ENCODE measurements at places on chromosomes 12 and 14.
A peak's percentile ranks its signal among the peaks of the same experiment; 100 is the strongest.

DNA sequence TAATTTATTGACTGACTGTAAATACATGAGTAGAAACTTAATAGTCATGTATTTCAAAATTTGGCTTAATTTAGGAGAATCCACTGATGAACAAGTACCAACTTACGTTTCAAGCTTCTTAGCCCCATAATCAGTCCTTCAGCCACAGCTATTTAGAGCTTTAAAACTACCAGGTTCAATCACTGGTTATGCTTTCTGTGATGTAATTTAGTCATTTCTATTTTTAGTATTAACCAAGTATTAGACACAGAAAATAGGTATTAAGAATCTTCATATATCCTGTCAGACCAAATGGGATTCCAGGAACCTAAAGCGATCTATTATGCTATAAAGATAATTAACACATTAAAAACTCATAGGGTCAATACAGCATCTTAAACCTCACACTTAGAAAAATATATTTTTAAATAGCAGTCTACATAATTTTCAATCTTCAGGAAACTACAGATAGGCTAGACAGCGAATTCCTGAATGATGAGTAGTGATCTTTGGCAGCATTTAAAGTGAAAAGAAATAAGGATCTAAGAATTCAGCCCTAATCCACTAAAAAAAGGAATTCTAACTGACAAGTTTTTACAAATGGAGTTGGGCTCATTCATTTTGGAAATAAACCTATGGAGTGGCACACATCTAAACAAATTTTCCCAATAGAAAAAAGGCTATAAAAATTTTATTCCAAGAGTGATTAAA is 51.5 kb downstream of the ZC3H14 start:
- DNase-seq = peak; percentile 28

DNA sequence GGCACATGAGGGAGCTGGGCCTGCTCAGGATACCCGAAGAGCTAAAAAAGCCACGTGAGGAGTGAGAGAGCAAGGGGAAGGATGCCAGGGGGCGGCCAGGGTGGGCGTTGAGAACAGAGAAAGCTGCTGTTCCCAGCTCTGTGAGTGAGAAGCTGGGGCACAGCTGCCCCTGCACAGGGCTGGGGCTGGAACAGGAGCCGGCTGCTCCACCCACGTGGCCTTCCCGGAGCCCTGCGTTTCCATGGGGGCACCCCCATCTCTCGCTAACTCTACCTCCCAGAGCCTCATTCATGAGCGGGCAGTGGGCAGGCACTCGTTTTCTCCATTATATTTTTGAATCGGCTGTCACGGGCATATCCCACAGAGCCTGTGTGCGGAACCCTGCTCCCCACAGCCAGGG is 42.7 kb downstream of the RFLNA start:
- DNase-seq = no peak

- no peak for DNase-seq
These were observed 11.3 kb upstream of the SMCO3 start for GRCh38 chr12:14825256-14825655.

- peak; percentile 94 for DNase-seq
These were observed 12.0 kb upstream of the TRPV4 start for GRCh38 chr12:109844983-109845823.

DNA sequence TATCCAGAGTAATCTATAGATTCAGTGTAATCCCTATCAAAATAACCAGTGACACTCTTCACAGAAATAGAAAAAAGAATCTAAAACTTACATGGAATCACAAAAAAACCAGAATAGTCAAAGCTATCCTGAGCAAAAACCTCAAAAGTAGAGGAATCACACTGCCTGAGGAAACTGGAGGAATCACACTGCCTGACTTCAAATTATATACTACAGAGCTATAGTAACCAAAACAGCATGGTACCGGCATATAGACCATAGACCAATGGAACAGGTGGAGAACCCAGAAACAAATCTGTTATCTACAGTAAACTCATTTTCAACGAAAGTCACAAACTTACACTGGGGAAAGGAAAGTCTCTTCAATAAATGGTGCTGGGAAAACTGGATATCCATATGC is 244.0 kb downstream of the FUT8 start:
- no peak for DNase-seq

GRCh38 chr12:66025477-66025876 is 105.1 kb downstream of the LLPH start:
- DNase-seq = no peak

GRCh38 chr12:28937196-28937595 is 211.9 kb upstream of the FAR2 start:
- DNase-seq = no peak

DNA sequence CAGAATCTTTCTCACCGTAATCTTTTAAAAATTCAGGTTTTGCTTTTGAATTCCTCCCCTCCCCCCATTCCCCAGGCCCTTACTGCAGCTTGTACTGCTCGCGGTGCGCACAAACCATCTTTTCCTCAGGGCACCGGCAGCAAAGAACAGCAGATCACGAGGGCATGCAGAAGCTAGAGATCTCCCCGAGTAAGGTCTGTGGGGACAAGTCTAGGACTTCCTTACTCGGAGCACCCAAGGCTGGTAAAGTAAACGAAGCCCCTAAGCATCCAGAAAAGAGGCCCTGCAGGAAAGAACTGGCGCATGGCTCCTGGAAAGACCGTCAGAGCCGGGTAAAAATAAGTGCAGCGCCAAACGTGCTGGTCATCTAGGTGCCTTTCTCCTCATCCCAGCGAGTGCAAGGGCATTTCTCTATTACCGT is 727 bp downstream of the LDHB start:
- no peak for DNase-seq

DNA sequence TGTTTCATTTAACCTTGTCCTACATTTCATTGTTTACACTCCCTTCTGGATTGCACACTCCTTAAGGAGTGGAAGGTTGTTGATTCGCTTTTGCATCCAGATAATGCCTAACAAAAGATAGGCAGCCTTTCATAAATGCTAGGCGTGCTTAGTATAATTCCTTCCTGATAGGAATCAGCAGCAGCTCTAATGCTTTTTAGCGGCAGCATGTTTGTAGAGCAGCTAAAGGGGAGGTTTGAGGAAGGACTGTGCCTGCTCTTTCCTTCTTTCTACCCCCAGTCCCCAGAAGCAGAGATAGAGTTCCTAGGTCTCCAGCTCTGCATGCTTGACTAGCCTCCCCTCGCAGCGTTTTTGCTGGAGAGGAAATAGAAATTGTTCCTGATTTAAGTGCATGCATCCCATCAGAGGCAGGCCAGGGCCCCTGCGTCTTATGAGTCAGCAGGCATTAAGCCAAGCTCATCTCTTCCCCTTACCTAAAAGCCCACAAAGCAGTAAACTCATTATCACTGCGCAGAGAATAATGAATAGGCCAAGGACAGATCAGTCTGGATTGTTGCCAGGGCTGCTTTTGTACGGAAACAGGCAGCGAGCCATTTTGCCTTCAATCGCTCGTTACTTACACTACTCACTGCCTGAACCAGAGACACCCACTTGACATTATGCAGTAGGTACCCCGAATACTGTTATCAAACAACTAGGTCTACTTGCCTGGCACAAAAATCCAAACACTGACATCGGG is 14.0 kb upstream of the TBPL2 start:
- no peak for DNase-seq

DNA sequence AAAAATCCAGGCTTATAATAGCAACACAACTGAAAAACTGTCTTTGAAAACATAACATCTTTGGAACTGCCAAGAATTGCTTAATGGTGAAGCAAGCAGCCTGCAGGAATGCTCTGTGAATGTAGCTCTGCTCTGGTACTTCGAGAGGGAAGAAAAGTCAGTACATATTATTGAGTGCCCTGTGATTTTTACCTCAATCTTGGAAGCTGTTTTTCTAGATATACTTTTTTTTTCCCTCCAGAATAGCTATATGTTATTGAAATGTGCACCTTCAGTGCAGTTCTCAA is 508.1 kb downstream of the PCNX1 start:
- no peak for DNase-seq

- no peak for DNase-seq
These were observed 108.2 kb downstream of the TSPAN9 start for GRCh38 chr12:3185260-3185870.

- no peak for DNase-seq
These were observed 10.8 kb downstream of the HIP1R start for GRCh38 chr12:122845865-122846621.

- DNase-seq = no peak
These were observed 85.1 kb upstream of the PLEKHA5 start for GRCh38 chr12:19044430-19044829.

DNA sequence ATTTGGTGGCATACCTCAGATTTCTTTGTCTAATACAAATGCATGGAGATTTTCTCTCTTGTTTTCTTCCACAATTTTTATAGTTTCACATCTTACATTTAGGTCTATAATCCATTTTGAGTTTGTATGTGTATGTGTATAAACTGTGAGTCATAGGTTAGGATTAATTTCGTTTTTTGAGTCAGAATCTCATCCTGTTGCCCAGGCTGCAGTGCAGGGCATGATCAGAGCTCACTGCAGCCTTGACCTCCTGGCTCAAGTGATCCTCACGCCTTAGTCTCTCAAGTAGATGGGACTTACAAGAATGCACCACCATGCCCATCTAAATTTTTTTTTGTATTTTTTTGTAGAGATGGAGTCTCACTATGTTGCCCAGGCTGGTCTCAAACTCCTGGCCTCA is 71.6 kb downstream of the OTOGL start:
- DNase-seq = no peak

GRCh38 chr12:67710582-67710981 is 62.0 kb downstream of the DYRK2 start:
- DNase-seq = no peak

DNA sequence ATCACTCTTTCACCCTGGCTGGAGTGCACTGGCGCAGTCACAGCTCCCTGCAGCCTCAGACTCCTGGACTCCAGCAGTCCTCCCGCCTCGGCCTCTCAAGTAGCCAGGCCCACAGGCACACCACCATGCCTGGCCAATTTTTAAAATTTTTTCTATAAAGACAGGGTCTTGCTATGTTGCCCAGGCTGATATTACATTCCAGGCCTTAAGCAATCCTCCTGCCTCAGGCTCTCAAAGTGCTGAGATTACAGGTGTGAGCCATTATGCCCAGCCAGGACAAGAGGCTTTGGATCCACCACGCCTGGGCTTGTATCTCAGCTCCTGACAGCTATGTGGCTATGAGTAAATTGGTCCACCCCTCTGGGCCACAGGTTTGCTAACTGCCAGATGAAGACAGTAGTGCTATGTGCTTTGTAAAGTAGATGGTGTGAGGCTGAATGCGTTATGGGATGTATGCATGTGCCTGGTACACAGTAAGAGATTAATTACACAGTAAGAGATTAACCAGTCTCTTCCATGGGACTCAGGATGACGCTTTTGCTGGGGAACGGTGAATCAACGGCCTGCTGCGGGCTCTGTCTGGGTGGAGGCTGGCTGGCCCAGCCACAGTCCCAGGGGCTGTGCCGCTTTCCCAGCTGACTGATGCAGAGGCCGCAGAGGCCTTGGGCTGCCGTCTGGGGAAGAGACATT is 53.3 kb upstream of the NCOR2 start:
- no peak for DNase-seq

DNA sequence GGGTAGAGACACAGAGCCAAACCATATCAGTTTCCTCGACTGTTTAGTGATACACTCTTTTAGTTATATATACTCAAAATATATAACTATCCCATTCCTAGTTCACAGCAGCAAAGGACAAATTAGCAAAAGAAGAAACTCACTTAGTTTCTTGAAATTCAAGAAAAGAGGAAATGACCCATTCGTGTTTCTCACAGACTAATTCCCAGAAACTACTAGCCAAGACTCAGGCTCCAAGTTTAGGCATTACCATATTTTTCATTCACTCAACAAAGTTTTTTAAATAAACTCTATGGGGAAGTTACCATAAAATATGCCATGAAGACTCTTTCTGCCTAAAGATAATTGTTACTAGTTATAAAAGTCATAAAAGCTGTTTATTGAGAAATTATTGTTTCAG is 152.3 kb upstream of the DAAM1 start:
- DNase-seq = no peak

DNA sequence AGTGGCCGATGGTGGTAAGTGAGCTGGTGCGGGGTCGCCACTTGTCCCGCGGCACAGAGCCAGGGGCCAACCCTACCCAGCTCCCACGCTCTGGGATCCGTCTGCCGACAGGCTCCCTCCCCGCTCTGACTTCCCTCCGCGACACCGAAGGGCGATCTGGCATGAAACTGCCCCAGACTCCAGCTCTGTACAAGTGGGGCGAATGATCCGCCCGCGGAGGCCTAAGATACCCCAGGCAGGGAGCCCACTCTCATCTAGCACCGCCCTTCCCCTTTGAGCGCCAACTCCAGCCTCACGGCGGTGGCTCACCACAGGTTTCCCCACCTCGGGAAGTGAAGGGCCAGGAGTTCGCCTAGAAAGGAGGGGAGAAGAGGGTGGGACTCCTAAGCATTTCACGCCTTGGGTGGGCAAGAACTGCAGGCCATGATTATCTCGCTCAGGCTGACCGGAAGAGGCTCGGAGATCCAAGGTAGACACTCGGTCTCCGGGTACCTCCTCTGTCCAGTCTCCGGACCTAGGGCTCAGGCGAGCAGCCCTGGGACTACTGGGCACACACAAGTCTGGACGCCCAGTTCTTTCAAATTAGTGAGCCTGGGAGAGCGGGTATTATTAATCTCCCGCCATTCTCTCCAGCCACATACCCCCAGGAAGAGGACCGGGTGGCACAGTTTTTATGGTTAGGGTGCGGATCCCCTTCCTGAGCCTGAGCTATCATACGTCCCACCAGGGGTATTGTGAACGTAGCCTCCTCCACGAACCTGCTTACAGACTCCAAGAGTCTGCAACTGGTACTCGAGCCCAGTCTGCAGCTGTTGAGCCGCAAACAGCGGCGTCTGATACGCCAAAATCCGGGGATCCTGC is 849 bp downstream of the WNT1 start:
- no peak for DNase-seq

GRCh38 chr12:2686280-2686646 is 108.5 kb upstream of the FKBP4 start:
- DNase-seq = no peak

GRCh38 chr12:93892423-93893268 is 215.5 kb downstream of the CRADD start:
- no peak for DNase-seq

DNA sequence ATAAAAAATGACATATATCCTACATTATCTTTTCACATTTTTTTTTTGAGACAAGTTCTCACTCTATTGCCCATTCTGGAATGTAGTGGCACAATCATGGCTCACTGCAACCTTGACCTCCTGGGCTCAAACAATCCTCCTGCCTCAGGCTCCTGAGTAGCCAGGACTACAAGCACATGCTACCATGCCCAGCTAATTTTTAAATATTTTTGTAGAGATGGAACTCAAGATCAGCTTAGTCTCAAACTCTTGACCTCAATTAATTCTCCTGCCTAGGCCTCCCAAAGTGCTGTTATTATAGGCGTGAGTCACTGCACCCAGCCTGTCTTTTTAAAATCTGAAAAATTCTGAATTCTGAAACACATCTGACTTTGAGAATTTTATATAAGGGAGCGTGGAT is 241.9 kb upstream of the DCN start:
- DNase-seq = no peak

DNA sequence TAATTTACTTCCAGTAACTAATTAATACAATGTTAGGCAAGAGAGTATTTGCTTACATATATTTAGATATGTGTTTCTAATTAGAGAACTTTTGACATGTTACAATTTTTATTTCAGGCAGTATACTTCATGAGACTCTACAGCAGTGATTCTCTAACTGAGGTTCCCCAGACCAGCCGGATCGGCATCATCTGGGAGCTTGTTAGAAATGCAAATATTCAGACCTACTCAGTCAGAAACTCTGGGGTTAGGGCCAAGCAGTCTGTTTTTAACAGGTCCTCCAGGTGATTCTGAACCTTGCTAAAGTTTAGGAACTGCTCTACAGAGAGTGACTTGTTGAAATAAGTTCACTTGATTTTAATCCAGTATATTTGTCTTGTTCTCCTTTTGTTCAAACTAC is 46.5 kb downstream of the ARID2 start:
- DNase-seq = no peak

Measured in GM13977 (cell line).